Airway epithelial cell (primary cell): ENCODE measurements at places on chromosomes 16 and 17. TPM values are rescaled to one million over a fixed set of nuclear protein-coding genes. Genes with fewer than 3 reads are reported as not detected.

The IKZF3 gene
- 0.21 TPM in 1 of 2 replicates, not detected in the other for total RNA-seq

The KRT39 gene
- total RNA-seq, result not detected in 2 replicates

The GRAP gene
- total RNA-seq, result 0.05 and 0.07 TPM in 2 replicates

The JUP gene
- total RNA-seq, result 967 and 1,681 TPM in 2 replicates

The TAC4 gene
- total RNA-seq, result not detected in 2 replicates

The SLC13A2 gene
- not detected in 2 replicates for total RNA-seq

The IGSF6 gene
- not detected in 2 replicates for total RNA-seq

The MT1A gene
- not detected in 2 replicates for total RNA-seq

The TVP23A gene
- total RNA-seq, result not detected in 2 replicates

The BCL6B gene
- total RNA-seq, result not detected in 2 replicates

The SMIM36 gene
- not detected in 2 replicates for total RNA-seq

The AGRP gene
- not detected in 2 replicates for total RNA-seq

The BAIAP3 gene
- total RNA-seq, result 0.21 TPM in 1 of 2 replicates, not detected in the other

The CCDC154 gene
- total RNA-seq, result not detected in 2 replicates

The PRMT7 gene
- total RNA-seq, result 33.7 and 43.9 TPM in 2 replicates

The CDRT15L2 gene
- total RNA-seq, result not detected in 2 replicates

The ELMO3 gene
- total RNA-seq, result 33.8 and 39.6 TPM in 2 replicates

The CFAP97D1 gene
- not detected in 2 replicates for total RNA-seq

The SLC47A2 gene
- 0.63 and 2.6 TPM in 2 replicates for total RNA-seq

The KRT15 gene
- total RNA-seq, result 292 and 317 TPM in 2 replicates

The CLEC10A gene
- not detected in 2 replicates for total RNA-seq

The NXPH3 gene
- 0.21 and 0.23 TPM in 2 replicates for total RNA-seq

The KCNH6 gene
- total RNA-seq, result not detected in 2 replicates

The SCNN1B gene
- total RNA-seq, result 2.7 and 4.8 TPM in 2 replicates

The CES1 gene
- not detected in 2 replicates for total RNA-seq

The SNX20 gene
- not detected in 2 replicates for total RNA-seq

The MYH3 gene
- 0.35 and 0.42 TPM in 2 replicates for total RNA-seq

The MMP25 gene
- total RNA-seq, result 0.46 and 0.56 TPM in 2 replicates

The CCL17 gene
- not detected in 2 replicates for total RNA-seq

The MSLN gene
- 11.5 and 12.4 TPM in 2 replicates for total RNA-seq

The TUBB3 gene
- 159 and 160 TPM in 2 replicates for total RNA-seq

The SEZ6 gene
- total RNA-seq, result not detected in 2 replicates

The ITFG1 gene
- 28.3 and 33.3 TPM in 2 replicates for total RNA-seq

The CCDC137 gene
- 23.0 and 27.5 TPM in 2 replicates for total RNA-seq

The CDH3 gene
- total RNA-seq, result 567 and 645 TPM in 2 replicates

The DYNC1LI2 gene
- 42.8 and 56.0 TPM in 2 replicates for total RNA-seq

The CXCL16 gene
- total RNA-seq, result 16.3 and 16.7 TPM in 2 replicates

The ARHGDIG gene
- total RNA-seq, result 0.60 and 1.6 TPM in 2 replicates

The ZG16B gene
- total RNA-seq, result 3.0 and 3.2 TPM in 2 replicates

The HSD17B1 gene
- total RNA-seq, result 5.7 and 9.3 TPM in 2 replicates

The SLFN13 gene
- 4.1 and 4.5 TPM in 2 replicates for total RNA-seq

The HSD17B2 gene
- total RNA-seq, result 0.49 and 8.4 TPM in 2 replicates

The SBK1 gene
- 0.09 and 0.35 TPM in 2 replicates for total RNA-seq

The OR2C1 gene
- total RNA-seq, result not detected in 2 replicates

The TPSD1 gene
- total RNA-seq, result not detected in 2 replicates

The CTRB1 gene
- total RNA-seq, result not detected in 2 replicates

The IRF8 gene
- not detected in 2 replicates for total RNA-seq

The TEKT1 gene
- not detected in 2 replicates for total RNA-seq

The NLRC5 gene
- total RNA-seq, result 0.28 and 0.92 TPM in 2 replicates
